ENCODE measurements at places on chromosomes 1 and 21. TPM values are rescaled to one million over a fixed set of nuclear protein-coding genes. Genes with fewer than 3 reads are reported as not detected.

DNA sequence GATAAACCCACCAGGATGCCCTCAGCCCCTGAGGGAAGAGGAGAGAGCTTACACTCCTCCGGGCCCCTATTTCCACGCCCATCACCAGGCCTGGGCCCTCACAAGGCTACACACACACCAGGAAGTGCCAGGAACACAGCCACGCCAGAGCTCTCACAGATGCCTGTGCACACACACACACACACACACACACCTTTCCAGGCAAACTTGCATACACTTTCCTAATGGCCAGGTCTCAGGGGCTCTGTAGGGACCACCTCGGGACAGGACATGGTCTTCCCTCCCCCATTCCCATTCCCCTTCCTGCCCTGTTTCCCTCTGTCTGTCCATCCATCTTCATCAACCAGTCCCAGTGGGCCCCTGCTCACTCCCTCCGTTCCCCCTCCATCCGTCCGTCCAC is 9.7 kb upstream of the EPHA2 start:
- H3K4me1 ChIP-seq, result peaks cover 6% of the 10 kb centered on the region
- no peak overlapping the region for H3K4me3 ChIP-seq
- no peak for DNase-seq

GRCh38 chr1:18849261-18849711 is 10.2 kb downstream of the TAS1R2 start:
- no peaks in the 10 kb centered on the region for H3K4me1 ChIP-seq
- H3K27ac ChIP-seq, result no peak overlapping the region
- no peak overlapping the region for H3K4me3 ChIP-seq
- DNase-seq, result no peak
- H3K36me3 ChIP-seq, result no peaks in the 10 kb centered on the region

GRCh38 chr1:61640531-61641530 is 84.1 kb downstream of the TM2D1 start:
- H3K36me3 ChIP-seq, result no peaks in the 10 kb centered on the region
- no peaks in the 10 kb centered on the region for H3K27me3 ChIP-seq
- peak overlapping the region; percentile 60 for H3K4me3 ChIP-seq
- no peaks in the 10 kb centered on the region for H3K4me1 ChIP-seq
- no peak overlapping the region for H3K27ac ChIP-seq

DNA sequence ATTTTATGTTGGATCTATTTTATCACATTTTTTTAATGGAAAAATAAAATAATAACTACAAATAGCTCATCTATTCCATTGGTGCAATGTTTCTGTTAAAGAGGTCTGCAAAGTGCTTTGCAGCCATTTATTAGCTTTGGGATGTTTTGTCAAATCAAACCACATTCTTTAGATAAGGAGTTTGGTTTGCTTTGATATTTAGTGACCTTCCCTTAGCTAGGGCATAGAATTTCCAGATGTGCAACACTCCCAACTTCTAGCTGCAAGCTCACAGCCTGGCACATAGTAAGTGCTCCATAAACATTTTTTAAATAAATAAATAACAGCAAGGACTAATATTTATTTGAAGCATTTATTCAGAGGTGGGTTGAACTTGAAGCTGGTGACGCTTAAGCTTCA is 80.4 kb upstream of the ARHGAP29 start:
- H3K4me1 ChIP-seq, result peaks cover 39% of the 10 kb centered on the region
- H3K27ac ChIP-seq, result no peak overlapping the region
- no peaks in the 10 kb centered on the region for H3K27me3 ChIP-seq
- no peak for DNase-seq

DNA sequence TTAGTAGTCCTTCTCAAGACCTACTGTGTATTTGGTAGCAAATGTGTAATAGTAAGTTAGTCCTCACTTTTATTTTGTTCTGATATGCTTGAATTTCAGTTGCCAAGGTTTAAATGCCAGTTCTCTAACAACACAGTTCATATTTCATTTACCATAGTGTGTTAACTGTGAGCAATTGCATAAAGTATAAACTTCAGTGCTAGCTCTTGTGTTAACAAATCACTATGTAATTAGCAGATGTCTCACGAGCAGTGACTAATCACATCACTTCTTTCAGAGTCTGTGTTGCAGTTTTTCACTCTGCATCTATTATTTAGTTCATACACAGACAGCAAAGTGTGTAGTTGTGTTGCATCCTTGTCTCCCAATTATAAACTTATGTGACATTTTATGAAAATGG is 47.8 kb downstream of the ZMYM4 start:
- DNase-seq, result peak; percentile 31
- peaks cover 17% of the 10 kb centered on the region for H3K4me1 ChIP-seq
- no peaks in the 10 kb centered on the region for H3K36me3 ChIP-seq
- H3K4me3 ChIP-seq, result no peak overlapping the region
- no peak overlapping the region for H3K27ac ChIP-seq

DNA sequence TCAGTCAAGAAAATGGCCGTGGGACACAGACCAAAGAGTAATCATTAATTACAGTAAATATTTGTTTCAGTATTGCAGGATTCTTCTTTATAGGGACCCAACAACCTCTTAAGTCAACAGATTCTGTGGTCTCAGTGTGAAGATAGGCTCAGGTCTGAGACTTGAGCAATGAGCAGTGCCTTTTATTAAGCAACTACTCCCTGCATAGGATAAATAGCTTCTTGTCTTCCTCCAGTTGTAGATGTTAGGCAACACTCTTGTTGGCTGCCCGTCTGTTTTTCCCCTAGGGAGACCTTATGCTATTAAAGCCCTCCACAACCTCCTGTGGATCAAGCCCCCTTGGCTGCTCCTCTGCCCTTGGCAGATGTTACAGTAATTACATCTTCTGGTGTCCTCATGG is 1.8 kb upstream of the OMA1 start:
- no peak overlapping the region for H3K27ac ChIP-seq
- no peak overlapping the region for H3K4me3 ChIP-seq
- H3K27me3 ChIP-seq, result no peaks in the 10 kb centered on the region
- H3K4me1 ChIP-seq, result peaks cover 12% of the 10 kb centered on the region

- H3K27ac ChIP-seq, result no peak overlapping the region
- peaks cover 36% of the 10 kb centered on the region for H3K4me1 ChIP-seq
- H3K4me3 ChIP-seq, result no peak overlapping the region
- no peak for DNase-seq
- no peaks in the 10 kb centered on the region for H3K27me3 ChIP-seq
- no peaks in the 10 kb centered on the region for H3K36me3 ChIP-seq
These were observed 213.1 kb upstream of the CAMK1G start for GRCh38 chr1:209370241-209370995.

DNA sequence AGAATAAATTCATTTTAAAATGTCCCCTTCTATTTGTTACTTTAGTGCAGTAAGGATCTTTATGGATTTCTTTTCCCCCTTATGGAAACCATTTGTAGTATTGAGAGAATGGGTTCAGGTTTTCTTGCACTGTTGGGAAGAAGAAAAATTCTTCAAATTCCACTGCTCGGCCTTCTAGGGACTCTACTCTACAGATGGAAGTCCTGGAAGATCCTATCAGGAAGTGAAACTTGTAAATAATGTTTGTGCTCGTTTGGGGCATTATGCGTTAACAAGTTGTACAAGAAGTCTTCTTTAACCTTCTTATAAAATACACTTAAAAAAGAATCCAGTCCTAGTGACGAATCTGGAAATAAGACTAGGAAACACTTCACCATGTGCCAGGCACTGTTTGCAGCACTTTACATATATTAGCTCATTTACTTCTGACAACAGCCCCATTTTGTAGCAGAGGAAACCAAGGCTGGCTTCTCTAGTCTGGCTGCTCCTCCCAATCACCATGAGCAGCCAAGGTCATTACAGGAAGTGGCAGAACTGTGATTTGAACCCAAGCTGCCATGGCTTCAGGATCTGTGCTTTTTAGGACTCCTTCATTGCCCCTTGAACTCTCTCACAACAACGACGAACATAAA is 11.8 kb downstream of the LRRC8D start:
- no peaks in the 10 kb centered on the region for H3K27me3 ChIP-seq
- no peak for DNase-seq
- H3K27ac ChIP-seq, result no peak overlapping the region
- H3K4me1 ChIP-seq, result no peaks in the 10 kb centered on the region
- H3K36me3 ChIP-seq, result no peaks in the 10 kb centered on the region

Gene MGST3
- 165 TPM for total RNA-seq

Gene FAM177B
- total RNA-seq, result not detected

Gene FAM72D
- 1.1 TPM for total RNA-seq

Gene FLVCR1
- total RNA-seq, result 2.3 TPM

Gene FBLIM1
- 69.9 TPM for total RNA-seq

Gene PRDX6
- total RNA-seq, result 324 TPM

Measured in GM23248 (cell line).